T-cell (primary cell): ENCODE measurements at places on chromosomes 2 and 18. TPM values are rescaled to one million over a fixed set of nuclear protein-coding genes. Genes with fewer than 3 reads are reported as not detected.

DNA sequence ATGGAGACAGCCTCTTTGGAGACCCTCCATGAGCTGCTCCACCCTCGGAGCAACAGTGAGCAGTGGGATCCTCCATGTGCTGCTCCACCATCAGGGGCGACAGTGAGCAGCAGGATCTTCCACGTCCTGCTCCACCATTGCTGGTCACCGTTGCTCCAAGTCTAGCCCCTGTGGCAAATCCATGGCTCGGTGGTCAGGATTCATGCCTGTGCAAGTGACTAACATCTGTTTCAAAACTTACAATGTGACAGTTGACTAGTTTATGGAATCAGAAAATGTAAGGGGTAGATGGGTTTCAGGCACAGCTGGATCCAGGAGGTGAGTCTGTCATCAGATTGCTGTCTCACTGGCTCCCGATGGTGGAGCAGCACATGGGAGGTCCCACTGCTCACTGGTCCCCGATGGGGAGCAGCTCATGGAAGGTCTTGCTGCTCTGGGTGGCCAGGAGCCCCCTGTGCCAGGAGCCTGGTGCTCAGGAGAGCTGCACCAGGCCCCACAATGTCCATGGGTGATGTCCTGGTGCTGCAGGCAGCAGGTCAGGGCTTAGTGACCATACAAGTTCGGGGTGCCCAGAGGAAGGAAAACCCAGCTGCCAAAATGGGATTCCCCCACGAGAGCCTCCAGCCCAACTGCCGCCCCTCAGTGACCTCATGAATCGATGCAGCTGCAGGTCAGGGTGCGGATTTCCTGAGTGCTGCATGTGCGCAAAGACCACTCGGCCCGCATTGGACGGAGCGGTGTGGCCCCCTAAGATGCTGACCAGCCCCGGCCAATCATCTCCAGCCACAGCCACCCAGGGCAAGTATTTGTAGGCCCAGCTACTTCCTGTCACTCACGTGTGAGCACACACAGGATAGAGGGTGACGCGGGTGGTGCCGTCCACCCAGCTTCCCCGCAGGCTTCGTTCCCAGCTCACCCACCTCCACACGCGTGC, 116.5 kb upstream of the OTOS start:
- no peak for DNase-seq

DNA sequence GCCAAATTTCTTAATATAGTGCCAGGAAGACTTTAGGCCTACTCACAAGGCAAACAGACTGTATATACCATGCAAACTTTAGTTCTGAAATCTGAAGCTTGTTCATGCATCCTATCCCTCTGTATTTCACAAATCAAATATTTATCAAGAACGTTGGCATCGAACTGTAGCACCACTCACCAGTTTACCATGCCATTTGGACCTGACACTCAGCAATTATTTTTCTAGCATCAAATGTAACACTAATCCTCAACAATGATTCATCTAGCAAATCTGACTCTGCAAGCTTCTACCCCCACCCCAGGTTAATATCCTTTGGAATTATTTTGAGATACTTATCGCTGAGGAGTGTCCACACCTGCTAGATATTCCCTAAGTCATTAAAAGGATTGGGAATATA, 1506.6 kb downstream of the LRP1B start:
- DNase-seq = no peak

GRCh38 chr18:25725501-25725900, 364.9 kb downstream of the SS18 start:
- no peak for DNase-seq

- no peak for DNase-seq
Observed at GRCh38 chr2:208488686-208489564, 82.3 kb downstream of the PTH2R start.

DNA sequence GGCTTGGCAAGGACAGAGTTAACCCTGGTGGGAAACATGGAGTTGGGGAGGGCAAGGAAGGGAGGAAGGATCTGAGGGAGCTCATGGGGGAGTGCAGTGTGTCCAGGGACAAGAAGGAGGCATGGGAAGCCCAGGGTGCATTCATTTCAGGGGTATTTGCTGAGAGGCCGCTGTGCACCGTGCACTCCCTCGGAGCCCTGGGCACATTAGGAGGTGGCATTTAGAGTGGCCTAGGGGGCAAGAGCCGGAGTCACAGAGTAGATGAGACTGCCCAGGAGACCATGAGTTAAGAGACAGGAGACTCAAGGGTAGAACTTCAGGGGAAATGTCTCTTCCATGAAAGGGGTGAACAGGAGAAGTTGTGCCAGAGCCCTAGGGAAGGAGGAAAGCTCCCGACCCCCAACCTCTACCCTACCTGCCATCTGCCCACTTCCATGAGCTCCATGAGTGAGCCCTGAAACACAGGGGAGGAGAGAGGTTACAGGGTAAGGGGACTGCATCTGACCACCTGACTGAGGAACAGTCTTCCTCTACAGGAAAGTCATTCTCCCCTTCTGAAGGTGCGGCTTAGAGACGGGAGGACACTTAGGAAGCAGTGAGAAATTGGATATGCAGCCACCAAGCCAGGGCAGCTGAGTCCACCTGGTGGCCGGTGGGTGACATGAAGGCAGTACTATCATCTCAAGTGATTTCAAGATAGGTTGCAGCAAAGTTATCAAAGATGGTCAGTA, 58.5 kb upstream of the COPS8 start:
- peak; percentile 44 for DNase-seq

The GRB14 gene
- not detected for total RNA-seq

The STAM2 gene
- total RNA-seq = 19.3 TPM

The FIGN gene
- total RNA-seq = 0.03 TPM

- DNase-seq = no peak
Observed at GRCh38 chr2:180656455-180656847, 324.0 kb upstream of the UBE2E3 start.

The SERPINB7 gene
- total RNA-seq = not detected

The PECR gene
- total RNA-seq = 19.8 TPM

The IL37 gene
- total RNA-seq = not detected

GRCh38 chr2:171487201-171487600, 35.1 kb upstream of the CYBRD1 start:
- no peak for DNase-seq

The HOXD8 gene
- not detected for total RNA-seq

GRCh38 chr2:215110918-215111317, 27.5 kb downstream of the ABCA12 start:
- no peak for DNase-seq

The ANKRD30B gene
- total RNA-seq = not detected

GRCh38 chr2:20604401-20604911, 46.4 kb downstream of the HS1BP3 start:
- no peak for DNase-seq

- DNase-seq = no peak
Observed at GRCh38 chr2:72824224-72824842, 1.5 kb downstream of the EXOC6B start.

- DNase-seq = no peak
Observed at GRCh38 chr2:220847589-220847988, 724.5 kb downstream of the EPHA4 start.

GRCh38 chr2:85611705-85612587, at the start of gene C2orf68:
Gene C2orf68 (minus strand): TSS chr2:85612066. CDS start chr2:85611984, 82 bp downstream.
- DNase-seq = peak; percentile 85
